ENCODE measurements at places on chromosomes 1 and 21.

DNA sequence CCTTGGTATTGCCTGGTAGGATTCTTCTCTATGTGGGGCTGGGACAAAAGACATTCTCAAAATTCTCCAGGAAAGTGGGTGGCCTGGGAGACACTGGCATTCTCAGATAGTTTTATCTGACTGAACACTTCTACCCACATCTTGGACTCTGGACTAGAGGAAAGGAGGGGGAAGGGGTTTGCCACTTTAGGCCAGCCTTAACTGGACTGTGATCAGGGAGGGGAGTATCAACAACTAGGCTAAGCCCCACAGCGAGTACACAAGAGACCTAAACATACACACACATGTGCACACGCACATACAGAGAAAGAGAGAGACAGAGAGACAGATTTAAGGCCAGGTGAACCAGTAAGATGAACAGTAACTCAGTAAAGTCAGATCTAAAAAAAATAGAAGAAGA lies 1.2 kb upstream of the SEMA6C start:
- DNase-seq = no peak

- DNase-seq = no peak
These were observed 56.2 kb downstream of the NTNG1 start for GRCh38 chr1:107196973-107197562.

- DNase-seq = no peak
These were observed 364.2 kb upstream of the ZP4 start for GRCh38 chr1:238254935-238255334.

DNA sequence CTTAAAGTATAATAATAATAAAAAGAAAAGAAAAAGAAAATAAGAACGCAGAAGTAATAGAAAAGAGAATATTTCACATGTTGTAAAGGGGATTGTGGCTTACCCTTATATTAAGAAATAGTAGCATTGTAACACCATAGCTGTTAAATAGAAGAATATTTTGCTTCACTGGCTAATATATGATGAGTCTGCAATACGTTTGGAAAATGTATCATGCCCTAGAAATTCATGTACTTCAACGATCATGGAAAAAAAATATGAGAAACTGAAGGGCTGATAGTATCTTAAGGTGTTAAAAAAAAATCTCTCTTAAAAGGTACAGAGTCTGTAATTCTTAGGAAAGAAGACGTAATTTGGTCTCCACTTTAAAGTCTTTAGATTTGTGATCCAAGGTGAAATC lies 1390.5 kb upstream of the ADGRL2 start:
- DNase-seq = no peak

All from breast epithelium (tissue), 4 donors.